Transverse colon (tissue), 4 donors: ENCODE measurements at places on chromosomes 7 and 10. TPM values are rescaled to one million over a fixed set of nuclear protein-coding genes. Genes with fewer than 3 reads are reported as not detected.

The JMJD1C gene
- 128 TPM for total RNA-seq

GRCh38 chr10:91210014-91210413 is 10.4 kb upstream of the PCGF5 start:
- no peaks in the 10 kb centered on the region for H3K27me3 ChIP-seq
- H3K4me3 ChIP-seq = no peak overlapping the region
- DNase-seq = no peak

- H3K4me1 ChIP-seq = no peaks in the 10 kb centered on the region
- H3K36me3 ChIP-seq = no peaks in the 10 kb centered on the region
- H3K27me3 ChIP-seq = no peaks in the 10 kb centered on the region
- no peak overlapping the region for H3K27ac ChIP-seq
- no peak overlapping the region for H3K4me3 ChIP-seq
These were observed 10.2 kb upstream of the TMEM254 start for GRCh38 chr10:80068270-80068669.

The MMP21 gene
- not detected for total RNA-seq

DNA sequence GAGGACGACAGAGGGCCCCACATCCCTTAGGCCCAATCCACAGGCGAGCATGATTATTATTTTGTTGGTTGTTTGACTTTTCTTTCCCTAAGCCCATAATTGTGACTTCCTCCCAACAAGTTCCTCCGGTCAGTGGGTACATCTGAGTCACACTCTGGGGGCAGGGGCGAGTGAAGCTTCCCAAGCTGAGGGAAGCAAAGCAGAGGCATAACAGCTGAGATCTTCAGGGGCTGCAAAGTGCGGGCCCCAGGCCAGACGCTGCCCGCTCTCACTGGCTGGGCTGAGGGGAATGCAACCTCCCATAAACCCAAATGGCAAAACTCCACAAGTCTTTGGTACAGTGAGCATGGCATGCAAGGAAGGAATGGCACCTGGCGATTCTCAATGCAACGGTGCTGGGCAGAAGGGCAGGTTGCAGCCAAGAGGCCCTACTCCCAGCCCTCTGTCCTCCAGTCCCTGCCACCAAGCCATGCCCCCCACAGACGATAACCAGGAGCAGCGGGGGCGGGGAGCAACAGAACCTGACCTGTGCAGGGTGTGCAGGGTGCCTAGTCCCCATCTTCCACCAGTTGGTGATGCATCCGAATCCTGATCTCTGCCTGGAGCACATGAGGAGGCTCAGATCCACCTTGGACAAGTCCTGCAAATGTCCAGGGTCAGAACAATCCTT is 25.3 kb downstream of the TNS3 start:
- no peaks in the 10 kb centered on the region for H3K27me3 ChIP-seq
- no peak overlapping the region for H3K4me3 ChIP-seq
- no peak for DNase-seq
- peaks cover 3% of the 10 kb centered on the region for H3K4me1 ChIP-seq

DNA sequence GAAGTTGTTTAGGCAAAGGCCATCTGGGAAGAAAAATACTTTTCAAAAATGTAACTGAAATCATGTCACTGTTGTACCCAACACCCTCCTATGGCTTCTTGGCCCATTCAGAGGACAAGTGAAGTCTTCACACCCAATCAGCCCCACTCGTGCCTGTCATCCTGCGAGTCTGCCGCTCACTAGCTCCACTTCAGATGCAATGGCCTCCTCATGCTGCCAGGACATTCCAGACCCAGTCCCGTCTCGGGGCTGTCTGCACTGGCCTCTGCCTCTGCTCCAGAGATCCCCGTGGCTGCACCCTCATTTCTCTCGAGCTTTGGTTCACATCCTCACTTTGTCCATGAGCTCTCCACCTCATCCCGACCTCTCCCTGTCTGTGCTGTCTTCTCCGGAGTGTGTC is 227.1 kb downstream of the KCNMA1 start:
- no peaks in the 10 kb centered on the region for H3K36me3 ChIP-seq
- H3K27me3 ChIP-seq = no peaks in the 10 kb centered on the region
- H3K4me1 ChIP-seq = peaks cover 44% of the 10 kb centered on the region
- no peak overlapping the region for H3K4me3 ChIP-seq
- DNase-seq = no peak

DNA sequence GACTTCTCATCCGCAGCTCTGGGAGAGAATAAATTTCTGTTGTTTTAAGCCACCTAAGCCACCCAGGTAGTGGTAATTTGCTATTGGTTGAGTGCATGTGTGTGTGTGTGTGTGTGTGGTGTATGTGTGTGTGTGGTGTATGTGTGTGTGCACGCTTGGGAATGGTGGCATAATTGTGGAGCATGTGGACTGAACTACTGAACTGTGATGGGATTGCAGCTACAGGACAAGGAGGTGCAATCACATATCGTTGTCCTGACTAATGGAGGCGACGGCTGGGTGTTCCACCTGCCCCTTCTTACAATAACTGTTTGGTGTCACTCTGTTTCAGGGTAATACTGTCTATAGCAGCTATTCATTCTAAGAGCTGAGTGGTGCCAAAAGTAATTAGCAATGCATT is 448.7 kb upstream of the PFKP start:
- H3K27ac ChIP-seq = no peak overlapping the region
- no peaks in the 10 kb centered on the region for H3K36me3 ChIP-seq
- no peak overlapping the region for H3K4me3 ChIP-seq
- no peak for DNase-seq
- H3K4me1 ChIP-seq = no peaks in the 10 kb centered on the region

The BAMBI gene
- not detected for total RNA-seq

DNA sequence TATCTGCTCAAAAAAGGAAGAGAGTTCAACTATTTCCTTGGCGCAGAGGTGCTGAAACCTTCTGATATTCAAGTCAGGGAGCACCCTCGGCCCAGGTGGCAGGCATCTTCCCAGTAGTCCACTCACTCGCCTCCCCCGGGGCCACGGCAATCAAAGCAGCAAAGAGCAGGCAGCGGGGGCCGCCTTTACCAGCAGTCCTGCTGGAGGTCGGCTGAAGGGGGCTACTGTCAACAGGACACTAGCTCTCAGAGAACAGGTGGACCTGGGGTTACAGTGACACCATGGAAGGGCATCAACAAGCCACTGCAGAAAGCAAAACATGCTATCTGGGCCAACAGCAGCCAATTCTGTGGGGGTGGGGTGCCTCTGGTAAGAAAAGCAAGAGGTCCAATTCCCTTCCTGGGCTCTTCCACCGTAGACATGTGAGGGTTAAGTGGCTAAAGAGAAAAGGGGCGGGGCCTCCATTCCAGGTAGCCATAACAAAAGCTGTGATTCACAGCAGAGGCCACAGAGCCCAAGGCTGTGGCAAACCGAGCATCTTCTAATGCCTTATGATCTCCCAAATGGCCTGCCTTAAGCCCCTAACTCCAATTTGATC is 9.4 kb downstream of the FZD9 start:
- no peak overlapping the region for H3K4me3 ChIP-seq
- no peaks in the 10 kb centered on the region for H3K4me1 ChIP-seq
- no peak for DNase-seq
- no peaks in the 10 kb centered on the region for H3K36me3 ChIP-seq
- H3K27me3 ChIP-seq = no peaks in the 10 kb centered on the region

The MBL2 gene
- total RNA-seq = not detected

DNA sequence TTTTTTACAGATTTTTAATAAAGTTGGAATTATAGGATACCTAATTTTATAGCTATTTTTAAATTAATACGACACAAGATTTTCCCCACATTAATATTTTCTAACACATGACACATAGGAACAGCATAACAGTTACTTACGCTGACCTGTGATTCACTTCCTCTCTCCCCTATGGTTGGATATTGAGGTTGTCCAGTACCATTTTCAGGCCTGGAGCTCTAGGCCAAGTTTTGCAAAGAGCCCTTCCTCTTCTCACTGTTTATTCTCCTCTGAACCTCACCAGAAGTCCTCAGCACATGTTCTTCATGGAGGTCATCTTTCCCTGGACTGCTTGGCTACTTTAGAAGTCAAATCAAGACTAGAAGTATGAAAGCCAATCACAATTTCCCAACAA is 28.2 kb downstream of the LYZL1 start:
- no peak overlapping the region for H3K27ac ChIP-seq
- no peak overlapping the region for H3K4me3 ChIP-seq
- no peak for DNase-seq
- peaks cover 3% of the 10 kb centered on the region for H3K4me1 ChIP-seq
- H3K36me3 ChIP-seq = no peaks in the 10 kb centered on the region
- H3K27me3 ChIP-seq = no peaks in the 10 kb centered on the region

The MKX gene
- total RNA-seq = 0.82 TPM
